ENCODE measurements at places on chromosomes 4 and X.

- no peak for DNase-seq
Measured at GRCh38 chr4:136484996-136485395, 1047.3 kb downstream of the PCDH18 start.

DNA sequence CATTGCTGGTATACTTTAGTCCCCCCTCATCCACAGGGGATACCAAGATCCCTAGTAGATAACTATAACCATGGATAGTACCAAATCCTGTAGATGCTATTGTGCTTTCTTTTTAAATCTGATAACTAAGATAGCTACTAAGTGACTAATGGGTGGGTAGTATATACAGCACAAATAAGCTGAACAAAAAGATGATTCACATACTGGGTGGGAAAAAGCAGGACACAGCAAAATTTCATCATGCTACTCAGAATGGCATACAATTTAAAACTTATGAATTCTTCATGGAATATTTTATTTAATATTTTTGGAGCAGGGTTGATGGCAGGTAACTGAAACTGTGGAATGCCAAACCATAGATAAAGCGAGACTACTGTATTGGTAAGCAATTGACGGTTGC, 161.6 kb downstream of the IL15 start:
- DNase-seq = no peak

DNA sequence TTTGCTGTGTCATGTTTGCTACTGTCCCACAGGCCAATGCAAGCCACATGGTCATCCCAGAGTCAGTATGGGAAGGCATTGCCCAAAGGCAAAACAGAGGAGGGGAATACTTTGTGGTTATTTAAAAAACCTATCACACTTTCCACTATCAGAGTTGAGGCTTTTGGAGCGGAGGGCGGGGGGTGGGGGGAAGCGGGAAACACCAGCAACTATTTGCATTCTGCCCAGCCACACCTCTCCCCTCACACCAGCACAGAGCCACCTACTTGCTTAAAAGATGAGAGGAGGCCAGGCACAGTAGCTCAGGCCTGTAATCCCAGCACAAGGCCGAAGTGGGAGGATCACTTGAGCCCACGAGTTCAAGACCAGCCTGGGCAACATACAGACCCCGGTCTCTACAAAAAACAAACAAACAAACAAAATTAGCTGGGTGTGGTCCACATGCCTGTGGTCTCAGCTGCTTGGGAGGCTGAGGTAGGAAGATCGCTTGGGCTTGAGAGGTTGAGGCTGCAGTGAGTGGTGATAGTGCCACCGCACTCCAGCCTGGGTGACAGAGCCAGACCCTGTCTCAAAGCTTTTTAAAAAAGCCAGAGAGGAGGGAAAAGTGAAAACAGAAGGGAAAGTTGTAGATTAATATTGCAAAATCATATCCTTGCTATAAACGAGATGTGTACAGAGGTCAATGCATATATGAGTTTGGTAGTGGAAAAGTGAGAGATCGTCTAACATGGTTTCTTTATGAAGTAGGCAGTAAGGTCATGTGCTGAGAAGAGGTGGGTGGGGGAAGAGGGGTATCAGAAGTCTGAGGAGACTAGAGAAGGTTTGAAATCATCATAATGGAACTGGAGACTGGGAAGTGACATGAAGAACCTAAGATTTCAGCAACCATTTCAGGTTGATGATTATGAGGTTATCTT, 1.9 kb upstream of the CHST7 start:
- no peak for DNase-seq

- no peak for DNase-seq
Measured at GRCh38 chr4:79370026-79370425, 38.0 kb downstream of the GK2 start.

- DNase-seq = no peak
Measured at GRCh38 chrX:39753293-39753996, 344.3 kb downstream of the BCOR start.

DNA sequence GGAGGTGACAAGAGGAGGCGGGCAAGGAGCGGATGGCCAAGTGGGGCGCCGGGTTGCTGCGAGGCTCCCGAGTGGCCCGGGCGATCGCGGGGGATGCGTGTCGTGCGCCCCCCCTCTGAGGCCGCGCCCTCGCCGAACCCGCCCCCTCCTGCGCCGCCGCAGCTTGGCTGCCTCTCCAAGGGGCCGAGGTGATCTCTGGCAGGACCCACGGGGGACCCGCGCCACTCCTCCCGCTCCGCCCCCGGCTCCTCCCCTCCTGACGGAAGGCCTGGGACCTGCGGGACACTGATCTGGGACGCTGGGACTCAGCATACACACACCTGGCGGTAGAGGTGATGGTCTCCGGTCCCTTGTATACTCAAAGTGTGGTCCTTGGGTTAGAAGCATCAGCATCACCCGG, 21.9 kb upstream of the FAM47C start:
- no peak for DNase-seq

DNA sequence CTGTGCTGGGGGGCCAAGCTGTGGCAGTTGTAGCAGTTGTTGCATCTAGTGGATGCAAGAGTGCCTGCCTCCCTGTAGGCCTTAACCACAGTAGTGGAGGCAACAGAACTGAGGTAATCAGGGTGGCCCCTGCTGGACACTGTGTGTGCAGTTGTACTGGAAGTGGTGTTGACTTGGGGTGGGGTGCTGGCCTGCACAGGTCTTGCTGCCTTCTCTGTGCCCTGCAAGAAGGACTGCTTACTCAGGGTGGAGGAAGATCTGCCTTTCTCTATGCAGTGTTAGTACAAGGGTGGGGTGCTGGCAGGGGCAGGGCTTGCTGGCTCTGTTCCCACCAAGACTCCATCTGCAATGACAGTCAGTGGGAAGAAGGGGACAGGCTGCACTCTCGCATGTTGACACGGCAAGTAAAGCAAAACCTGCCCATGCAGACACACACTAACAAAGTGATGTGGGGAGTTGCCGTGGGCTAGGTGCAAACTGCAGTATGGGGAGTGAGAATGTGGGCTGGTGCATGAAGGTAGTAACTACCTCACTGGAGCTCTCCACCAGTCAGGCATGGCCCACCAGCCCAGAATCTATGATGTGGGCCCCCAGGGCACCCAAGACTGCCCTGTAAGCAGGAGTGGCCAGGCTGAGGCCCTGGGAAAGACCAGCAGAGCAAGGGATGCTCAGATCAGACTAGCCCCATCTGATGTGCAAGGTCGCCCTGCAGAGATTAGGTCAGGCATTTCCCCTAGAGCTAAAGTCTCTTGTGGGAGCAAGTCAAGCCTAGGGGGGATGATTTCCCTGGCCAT, 594.9 kb downstream of the TECRL start:
- DNase-seq = no peak

GRCh38 chr4:180134091-180134866, 2108.9 kb upstream of the TENM3 start:
- DNase-seq = no peak

DNA sequence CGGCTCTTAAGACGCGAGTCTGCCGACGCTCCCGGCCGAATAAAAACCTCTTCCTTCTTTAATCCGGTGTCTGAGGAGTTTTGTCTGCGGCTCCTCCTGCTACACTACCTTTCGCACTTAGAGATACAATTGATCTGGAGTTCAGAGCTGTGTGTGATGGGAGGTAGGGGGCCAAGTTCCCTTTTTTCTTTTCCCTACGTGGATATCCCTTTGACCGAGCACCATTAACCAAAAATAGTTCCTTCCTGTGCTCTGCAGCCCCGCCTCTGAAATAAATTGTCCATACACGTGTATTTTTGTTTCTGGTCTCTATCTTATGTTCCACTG, 555 bp upstream of the PGM2 start:
- peak; percentile 52 for DNase-seq

DNA sequence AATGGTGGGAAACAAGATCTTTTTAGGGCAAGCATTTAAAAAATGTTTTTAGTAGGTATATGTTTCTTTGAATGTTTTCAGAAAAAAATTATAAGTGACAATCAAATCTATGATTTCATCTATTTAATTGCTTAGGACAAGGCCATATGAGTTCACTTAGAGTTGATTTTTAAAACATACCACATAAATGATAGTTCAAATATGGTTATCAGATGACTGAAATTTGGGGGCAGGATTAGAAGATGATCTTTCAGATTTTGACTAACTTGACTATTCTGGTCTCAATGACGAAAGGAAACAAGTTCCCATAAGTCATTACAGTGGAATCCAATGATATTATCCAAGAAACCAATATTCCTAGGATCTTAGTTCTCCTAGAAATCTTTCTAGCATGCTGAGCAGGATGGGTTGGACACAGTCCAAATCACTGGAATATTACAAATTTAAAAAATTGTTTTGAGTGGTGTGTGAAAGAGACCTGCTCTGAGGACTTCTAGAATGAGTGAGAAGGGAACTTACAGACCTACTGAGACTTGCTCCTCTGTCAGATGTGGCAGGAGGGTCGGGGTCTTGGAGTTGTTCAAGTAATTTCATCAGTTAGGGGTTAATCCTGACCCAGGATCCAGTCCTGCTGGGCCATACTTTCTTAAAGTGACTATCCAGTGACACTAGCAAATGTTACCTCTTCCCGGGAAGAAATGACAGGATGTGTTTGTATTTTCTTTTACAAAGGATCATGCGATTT, 20.0 kb downstream of the RHOH start:
- DNase-seq = no peak

DNA sequence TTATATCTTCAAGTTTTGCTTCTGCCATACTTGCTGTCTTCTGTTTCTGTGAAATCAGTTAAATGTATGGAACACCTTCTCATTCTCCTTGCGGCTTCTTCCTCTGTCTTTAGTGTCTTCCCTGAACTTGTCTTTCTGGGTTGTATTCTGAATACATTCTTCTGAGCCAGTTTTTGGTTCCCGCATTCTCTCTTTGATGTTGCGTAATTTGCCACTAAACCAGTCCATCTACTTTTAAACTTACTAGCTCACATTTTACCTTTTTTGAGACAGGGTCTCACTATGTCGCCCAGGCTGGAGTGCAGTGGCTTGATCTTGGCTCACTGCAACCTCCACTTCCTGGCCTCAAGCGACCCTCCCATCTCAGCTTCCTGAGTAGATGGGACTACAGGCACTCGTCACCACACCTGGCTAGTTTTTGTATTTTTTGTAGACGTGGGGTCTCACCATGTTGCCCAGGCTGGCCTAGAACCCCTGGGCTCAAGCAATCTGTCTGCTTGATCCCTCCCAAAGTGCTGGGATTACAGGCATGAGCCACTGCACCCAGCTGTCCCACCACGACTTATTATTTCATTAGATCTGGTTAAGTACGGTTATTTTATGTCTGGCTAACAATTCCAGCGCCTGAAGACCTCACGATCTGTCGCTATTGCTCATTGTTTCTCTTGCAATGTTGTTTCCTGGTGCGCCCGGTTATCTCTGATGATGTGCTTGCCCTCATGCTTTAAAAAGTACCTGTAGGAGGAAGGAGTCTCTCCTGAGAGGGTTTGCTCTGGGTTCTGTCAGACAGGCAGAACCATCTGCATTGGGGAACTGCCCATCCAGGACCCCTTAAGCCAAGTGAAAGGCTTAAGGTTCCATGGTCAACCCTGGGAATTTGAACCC, 9.8 kb upstream of the FAM3A start:
- DNase-seq = no peak

DNA sequence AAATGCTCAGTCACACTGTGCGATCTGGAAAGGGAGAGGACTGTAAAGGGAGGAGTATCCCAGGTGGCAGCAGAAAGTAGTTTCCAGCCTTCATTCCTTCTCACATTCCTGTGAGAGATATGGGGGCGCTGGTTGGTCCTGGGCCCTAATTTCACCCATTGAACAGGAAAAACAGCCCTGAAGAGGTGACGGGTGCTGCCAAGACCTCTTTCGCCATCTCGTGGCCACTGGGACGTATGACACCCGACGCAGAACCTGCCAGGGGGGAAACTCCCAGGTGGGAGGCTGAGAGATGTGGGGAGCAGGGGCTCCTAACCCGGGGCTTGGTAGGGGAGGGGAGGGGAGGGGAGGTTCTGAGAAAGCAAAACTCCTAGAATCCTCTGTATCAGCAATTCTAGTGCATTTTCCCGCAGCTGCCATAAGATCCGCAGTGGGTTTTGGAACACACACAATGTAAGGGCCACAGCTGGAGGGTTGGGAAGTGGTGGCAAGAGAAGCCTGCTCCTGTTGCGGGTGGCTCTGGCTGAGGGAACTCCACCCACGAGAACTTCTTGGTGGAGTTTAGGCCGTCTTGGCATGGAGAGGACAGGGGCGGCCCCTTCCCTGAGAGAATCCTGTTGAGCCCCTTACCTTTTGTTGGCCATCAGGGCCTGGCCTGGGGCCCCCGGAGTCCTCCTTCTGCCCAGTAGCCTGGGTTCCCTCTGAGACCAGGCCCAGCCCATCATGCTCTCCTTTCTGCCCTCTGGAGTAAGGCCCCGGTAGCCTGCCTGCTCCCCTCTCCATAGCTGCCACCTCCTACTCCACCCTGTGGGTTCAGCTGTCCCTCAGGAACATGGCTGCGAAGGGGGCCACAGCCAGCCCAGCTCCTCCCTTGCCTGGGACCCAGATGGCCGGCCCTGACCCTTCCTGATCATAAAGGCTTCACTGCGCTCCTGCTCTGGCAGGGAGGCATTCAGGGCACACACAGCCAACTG, 134.1 kb downstream of the OR13H1 start:
- DNase-seq = peak; percentile 70

DNA sequence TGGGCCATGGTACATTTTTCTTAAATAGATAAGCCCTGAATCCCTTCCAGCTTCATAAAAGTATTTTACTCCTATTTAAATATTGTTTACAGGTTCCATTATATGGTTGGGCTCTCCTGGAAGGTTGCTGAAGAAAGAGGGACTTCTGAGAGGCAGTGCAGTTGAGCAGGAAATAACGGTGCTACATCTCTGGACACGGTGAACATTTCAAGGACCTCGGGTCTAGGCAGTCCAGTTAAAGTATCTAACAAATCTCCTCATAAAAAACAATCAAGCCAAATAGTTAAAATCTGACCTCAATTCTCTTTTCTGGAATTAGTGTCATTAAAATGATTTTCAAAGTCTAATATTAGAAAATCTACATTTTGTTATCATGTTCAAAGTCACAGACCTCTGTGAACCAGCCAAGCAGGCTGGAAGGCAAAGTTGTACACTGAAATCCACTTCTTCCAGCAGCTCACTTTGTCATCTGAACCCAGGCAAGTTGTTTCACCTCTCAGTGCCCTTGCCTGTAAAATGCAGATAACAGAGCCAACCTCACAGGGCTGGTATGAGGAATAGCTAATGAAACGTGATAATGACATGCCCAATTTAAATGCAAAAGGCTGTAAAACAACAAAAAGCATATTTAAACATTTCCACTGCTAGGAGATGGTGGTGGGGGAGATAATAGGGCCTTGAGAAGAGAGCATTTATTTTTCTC, 267.0 kb upstream of the KLF3 start:
- no peak for DNase-seq

GRCh38 chr4:40232610-40233009, 35.8 kb downstream of the RHOH start:
- DNase-seq = no peak

- no peak for DNase-seq
Measured at GRCh38 chr4:168537571-168537970, 40.7 kb downstream of the PALLD start.

GRCh38 chr4:70902577-70903290, 565 bp downstream of the MOB1B start:
- no peak for DNase-seq

Data from H1 (cell line).